Fibroblast of skin of right biceps (primary cell): ENCODE measurements at places on chromosomes 2 and 18.
A peak's percentile ranks its signal among the peaks of the same experiment; 100 is the strongest.

DNA sequence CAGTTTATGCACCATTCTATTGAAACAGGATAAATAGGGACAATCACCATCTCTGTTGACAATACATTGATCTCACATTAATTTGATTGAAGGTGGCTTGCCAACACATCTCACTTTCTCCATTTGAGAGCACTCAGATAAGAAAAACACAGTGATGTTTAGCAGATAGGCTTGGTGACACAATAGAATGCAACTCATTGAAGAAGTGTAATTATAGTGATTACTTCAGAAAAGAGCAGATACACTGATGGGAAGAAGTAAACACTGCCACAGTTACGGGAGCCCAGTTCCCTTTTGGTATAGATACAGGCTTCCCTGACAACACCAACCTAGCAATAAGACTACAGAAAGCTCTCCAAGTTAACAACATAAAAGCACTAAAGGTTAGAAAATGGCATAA lies 89.1 kb downstream of the FIGN start:
- no peak for DNase-seq

GRCh38 chr2:101972621-101973434 lies 18.9 kb upstream of the IL1R2 start:
- peak; percentile 88 for DNase-seq

GRCh38 chr18:70036771-70037347 lies 89.2 kb upstream of the CD226 start:
- no peak for DNase-seq

DNA sequence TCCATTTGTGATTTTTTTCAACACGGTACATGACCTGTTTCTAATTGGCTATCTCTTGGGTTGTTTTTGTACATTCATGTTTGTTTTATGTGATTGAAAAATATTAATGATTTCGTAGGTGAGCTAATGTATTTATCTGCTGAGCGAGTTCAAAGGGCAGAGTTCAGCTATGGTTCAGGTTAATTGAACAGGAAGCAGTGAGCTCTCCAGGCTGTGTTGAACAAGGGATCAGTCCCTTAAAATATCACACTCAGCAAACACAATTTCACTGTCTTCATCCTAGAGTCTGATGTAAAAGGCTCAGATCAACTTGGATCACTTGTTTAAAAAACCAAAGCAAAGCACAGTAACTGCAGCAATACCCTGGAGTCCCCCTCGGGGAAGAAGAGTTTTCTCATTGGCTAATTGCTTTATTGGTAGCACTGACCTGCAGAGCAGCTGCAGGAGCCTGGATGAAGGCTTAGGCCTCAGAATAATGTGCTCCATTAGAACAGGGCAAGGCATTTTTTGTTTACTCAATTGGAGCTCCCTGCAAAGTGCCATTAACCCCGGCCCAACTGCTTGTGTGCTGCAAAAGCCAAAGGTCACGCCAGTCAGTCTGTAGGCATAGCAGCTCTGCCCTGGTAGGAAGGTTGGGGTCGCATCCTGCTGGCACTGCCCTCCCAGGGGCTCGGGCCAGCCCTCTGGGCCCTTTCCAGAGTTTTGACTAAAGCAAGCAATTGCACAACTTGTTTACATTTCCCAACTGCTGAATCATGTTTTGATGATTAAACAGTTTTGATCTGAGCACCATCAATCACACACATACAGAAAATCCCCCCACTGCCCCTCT lies 10.5 kb downstream of the ONECUT2 start:
- DNase-seq = no peak

DNA sequence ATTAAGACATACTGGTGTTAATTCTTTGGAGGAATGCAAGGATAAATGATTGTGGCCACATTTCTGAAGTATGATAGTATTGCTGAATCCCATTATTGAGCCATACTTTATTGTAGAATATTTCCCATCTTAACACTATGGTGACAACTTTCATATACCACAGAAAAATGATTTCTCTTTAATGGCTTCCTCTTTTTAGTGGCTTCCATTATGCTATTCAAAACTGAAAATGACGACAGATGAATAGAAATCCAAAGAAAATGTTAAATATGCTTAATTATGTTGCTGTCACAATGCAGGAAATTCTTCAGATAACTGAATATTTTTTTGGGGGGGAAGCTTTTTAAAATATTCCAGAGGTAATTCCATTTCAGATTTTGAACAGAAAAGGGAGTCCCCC lies 88.9 kb upstream of the TMEM200C start:
- DNase-seq = peak; percentile 34

GRCh38 chr2:172845028-172845630 lies 109.5 kb downstream of the RAPGEF4 start:
- no peak for DNase-seq

GRCh38 chr2:54546923-54547720 lies 91.0 kb downstream of the SPTBN1 start:
- DNase-seq = no peak

- DNase-seq = no peak
Observed at GRCh38 chr2:235542733-235543127, 48.9 kb downstream of the AGAP1 start.

DNA sequence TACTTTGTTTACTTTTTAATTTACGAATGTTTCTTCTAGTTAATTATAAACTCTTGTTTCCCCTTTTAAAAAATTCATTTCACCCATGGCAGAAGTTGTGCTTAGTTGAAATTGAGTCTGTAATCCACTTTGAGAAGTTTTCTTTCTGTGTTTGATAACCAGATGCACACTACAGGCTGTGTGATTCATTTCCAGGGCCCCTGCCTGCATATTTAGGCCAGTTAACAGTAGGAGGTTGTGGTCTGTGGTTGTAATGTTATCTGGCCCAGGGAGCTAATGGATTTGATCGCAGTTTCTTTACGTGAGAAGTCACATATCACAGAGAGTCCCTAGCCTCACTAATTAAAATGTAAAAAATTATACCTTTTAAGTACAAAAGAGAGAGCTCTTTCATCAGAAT lies 3.3 kb downstream of the CDH7 start:
- DNase-seq = peak; percentile 73
